Activated CD4-positive, alpha-beta T cell treated with anti-CD3 and anti-CD28 coated beads, Interleukin-2, amount 10 ng/mL, durations not matched to agents 7 days and 5 days (primary cell): ENCODE measurements at places on chromosomes 6 and 20.
A peak's percentile ranks its signal among the peaks of the same experiment; 100 is the strongest.

DNA sequence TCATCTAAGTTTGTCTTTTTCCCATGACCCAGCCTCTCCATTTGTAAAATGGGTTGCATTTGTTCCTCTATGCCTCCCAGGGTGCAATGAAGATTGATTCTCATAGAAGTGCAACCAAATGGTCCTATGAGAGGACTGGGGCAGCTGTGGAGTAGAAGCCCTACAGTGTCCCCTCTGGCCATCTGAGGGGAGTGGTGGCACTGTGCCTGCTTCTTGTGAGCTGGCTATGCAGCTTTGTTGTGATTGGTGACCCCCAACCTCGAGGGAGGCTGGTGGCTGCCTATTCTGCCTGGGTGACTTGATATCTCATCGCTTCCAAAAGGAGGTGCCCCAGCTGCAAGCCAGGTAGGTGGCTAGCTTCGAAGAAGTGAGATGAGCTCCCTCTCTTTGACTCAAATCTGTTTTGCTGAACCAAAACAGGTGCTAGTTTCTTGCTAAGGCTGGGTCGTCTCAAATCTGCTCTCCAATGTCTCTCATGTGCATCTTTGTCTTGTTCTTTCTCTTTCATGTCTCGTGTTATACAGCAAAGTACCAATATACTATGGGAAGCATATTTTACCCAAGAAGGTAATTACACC is 33.9 kb downstream of the TXLNB start:
- H3K27me3 ChIP-seq = no peaks in the 10 kb centered on the region
- peaks cover 2% of the 10 kb centered on the region for H3K36me3 ChIP-seq
- no peak overlapping the region for H3K4me3 ChIP-seq

DNA sequence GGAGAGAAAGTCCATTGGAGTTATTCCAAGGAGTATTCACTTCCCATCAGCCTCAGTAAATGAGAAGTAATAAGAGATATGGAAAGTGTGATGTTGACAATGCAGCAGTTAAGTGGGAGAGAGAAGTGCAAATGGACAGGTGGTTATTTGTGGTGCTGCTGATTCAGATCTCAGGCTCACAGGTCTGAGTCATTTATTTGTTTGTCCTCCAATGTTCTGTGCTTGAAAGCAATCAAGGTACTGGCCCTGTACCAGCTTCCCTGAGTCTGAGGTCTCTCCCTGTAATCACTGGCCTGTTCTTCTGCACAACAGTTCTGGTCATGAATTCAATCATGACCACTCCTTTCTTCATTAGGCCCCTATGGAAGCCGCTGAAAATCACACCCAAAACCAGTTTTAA is 827.7 kb downstream of the MAFB start:
- no peak overlapping the region for H3K27ac ChIP-seq
- H3K4me3 ChIP-seq = no peak overlapping the region
- no peaks in the 10 kb centered on the region for H3K36me3 ChIP-seq
- no peak for DNase-seq

DNA sequence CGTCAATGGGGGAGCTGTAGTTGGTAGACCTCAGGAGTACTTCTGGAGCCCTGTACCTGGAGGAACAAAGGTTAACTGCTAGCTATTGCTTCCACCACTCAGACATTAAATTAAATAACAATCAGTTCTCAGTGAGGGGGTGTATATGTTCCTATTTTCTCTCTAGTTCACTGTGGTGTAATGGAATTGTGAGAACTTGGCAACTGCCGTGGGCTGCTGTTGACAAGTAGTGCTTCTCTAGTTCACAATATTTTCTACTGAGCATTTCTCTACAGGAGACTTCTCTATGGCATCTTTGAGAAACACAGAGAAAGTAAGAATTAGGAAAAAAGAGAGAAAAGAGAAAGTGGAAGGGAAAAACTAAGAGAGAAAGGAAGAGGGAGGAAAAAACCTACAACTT is 23.4 kb upstream of the GSTA4 start:
- no peak for DNase-seq
- H3K27me3 ChIP-seq = no peaks in the 10 kb centered on the region
- peaks cover 11% of the 10 kb centered on the region for H3K36me3 ChIP-seq
- H3K27ac ChIP-seq = no peak overlapping the region
- H3K4me1 ChIP-seq = peaks cover 2% of the 10 kb centered on the region
- H3K4me3 ChIP-seq = no peak overlapping the region

DNA sequence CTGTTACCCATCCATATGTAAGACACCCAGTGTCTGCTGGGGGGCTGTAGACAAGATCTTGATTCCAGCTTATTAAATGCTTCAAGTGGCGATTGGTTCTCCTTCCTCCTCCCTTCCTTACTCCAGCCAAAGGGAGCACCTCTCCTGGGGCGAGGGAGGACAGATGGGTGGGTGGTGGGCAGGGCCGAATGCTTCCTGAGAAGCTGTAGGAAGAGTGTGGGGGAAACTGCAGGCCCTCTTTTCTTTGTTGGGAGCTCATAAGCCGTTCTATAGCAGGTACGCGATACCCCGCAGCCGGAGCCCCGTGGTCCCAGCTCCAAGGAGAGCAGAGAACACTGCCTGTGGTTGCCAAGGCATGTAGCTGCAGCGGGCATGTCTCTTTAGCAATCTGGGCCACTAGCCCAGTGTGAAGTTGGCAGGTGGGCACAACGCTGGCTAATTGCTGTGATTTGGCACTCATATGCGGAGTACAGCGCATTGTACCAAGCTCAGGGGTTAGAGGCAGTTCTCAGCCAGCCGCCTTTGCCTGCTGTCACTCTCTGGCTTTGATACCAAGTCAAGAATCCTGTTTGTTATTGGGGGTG is 14.7 kb upstream of the KCNG1 start:
- H3K27me3 ChIP-seq = peaks cover 2% of the 10 kb centered on the region
- no peak overlapping the region for H3K4me3 ChIP-seq
- no peaks in the 10 kb centered on the region for H3K36me3 ChIP-seq
- no peak overlapping the region for H3K27ac ChIP-seq
- H3K4me1 ChIP-seq = no peaks in the 10 kb centered on the region

GRCh38 chr20:48782053-48782452 is 45.7 kb downstream of the PREX1 start:
- H3K36me3 ChIP-seq = peaks cover 46% of the 10 kb centered on the region
- H3K27ac ChIP-seq = no peak overlapping the region
- H3K27me3 ChIP-seq = no peaks in the 10 kb centered on the region
- DNase-seq = no peak

- H3K36me3 ChIP-seq = no peaks in the 10 kb centered on the region
- no peaks in the 10 kb centered on the region for H3K27me3 ChIP-seq
- DNase-seq = no peak
- H3K4me1 ChIP-seq = no peaks in the 10 kb centered on the region
- H3K27ac ChIP-seq = no peak overlapping the region
Observed at GRCh38 chr20:61041481-61041880, 210.6 kb upstream of the CDH4 start.

DNA sequence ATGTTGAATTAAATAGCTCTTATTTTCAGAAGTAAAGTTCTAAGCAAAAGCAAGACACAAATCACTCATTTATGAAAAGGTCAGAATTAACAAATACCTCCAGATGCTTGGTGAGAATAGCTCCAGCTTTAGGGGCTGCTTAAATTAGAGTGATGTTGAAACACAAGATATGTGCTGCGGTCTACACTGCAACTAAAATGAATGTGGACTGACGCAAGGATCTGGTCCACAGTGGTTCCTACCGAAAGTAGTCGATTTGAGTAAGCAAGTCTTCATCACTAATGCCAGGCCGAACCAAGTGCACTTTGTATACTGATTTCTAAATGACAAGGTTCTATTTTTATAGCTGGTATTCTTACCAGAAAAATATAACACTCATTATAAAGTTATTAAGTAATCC is 96.3 kb downstream of the PRDM1 start:
- peaks cover 42% of the 10 kb centered on the region for H3K4me1 ChIP-seq
- no peak overlapping the region for H3K27ac ChIP-seq
- peaks cover 28% of the 10 kb centered on the region for H3K36me3 ChIP-seq

GRCh38 chr6:13648850-13649249 is 33.7 kb downstream of the NOL7 start:
- peaks cover 39% of the 10 kb centered on the region for H3K36me3 ChIP-seq
- DNase-seq = no peak
- no peaks in the 10 kb centered on the region for H3K27me3 ChIP-seq
- H3K27ac ChIP-seq = no peak overlapping the region
- H3K4me1 ChIP-seq = peaks cover 8% of the 10 kb centered on the region
- H3K4me3 ChIP-seq = no peak overlapping the region

GRCh38 chr6:83594941-83595340 is 82.6 kb downstream of the PRSS35 start:
- H3K4me1 ChIP-seq = no peaks in the 10 kb centered on the region
- H3K27me3 ChIP-seq = no peaks in the 10 kb centered on the region
- no peak for DNase-seq
- H3K27ac ChIP-seq = no peak overlapping the region
- H3K4me3 ChIP-seq = no peak overlapping the region

DNA sequence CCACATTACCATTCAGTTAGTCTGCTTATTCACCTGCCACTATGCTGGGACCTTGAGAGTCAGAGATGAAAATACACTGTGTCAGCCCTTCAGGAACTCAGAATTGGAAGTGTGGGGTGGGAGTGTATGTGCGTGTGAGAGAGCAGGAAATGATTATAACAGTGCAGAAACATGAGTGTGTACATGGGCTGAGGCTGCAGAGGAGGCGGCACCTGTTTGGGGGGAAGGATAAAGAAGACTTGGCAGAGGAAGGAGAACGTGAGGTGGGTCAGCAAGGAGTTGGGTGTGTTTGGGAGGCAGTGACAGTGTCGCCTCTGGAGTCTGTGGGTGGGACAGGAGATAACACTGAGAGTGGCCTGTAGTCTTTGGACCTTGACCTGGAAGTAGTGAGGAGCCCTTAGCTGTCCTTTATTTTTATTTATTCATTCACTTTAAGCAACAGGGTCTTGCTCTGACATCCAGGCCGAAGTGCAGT is 3.1 kb downstream of the CHMP4B start:
- no peaks in the 10 kb centered on the region for H3K27me3 ChIP-seq
- peaks cover 51% of the 10 kb centered on the region for H3K36me3 ChIP-seq
- H3K27ac ChIP-seq = peak overlapping the region; percentile 52
- DNase-seq = no peak
- H3K4me3 ChIP-seq = peak overlapping the region; percentile 97
- peaks cover 66% of the 10 kb centered on the region for H3K4me1 ChIP-seq

GRCh38 chr20:23164176-23164601 is 78.1 kb upstream of the CD93 start:
- H3K27ac ChIP-seq = no peak overlapping the region
- peaks cover 3% of the 10 kb centered on the region for H3K27me3 ChIP-seq
- H3K4me1 ChIP-seq = peaks cover 23% of the 10 kb centered on the region
- H3K36me3 ChIP-seq = no peaks in the 10 kb centered on the region
- no peak overlapping the region for H3K4me3 ChIP-seq

DNA sequence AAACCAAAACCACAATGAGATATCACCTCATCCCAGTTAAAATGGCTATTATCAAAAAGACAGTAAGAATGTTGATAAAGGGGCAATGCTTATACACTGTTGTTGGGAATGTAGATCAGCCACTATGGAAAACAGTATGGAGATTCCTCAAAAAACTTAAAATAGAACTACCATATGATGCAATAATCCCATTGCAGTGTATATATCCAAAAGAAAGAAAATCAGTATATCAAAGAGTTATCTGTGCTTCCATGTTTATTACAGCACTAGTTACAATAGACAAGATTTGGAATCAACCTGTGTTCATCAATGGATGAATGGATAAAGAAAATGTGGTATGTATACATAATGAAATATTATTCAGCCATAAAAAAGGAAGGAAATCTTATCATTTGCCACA is 3.5 kb upstream of the FABP7 start:
- H3K4me1 ChIP-seq = no peaks in the 10 kb centered on the region
- peaks cover 21% of the 10 kb centered on the region for H3K27me3 ChIP-seq
- no peaks in the 10 kb centered on the region for H3K36me3 ChIP-seq
- H3K27ac ChIP-seq = no peak overlapping the region
- no peak for DNase-seq

DNA sequence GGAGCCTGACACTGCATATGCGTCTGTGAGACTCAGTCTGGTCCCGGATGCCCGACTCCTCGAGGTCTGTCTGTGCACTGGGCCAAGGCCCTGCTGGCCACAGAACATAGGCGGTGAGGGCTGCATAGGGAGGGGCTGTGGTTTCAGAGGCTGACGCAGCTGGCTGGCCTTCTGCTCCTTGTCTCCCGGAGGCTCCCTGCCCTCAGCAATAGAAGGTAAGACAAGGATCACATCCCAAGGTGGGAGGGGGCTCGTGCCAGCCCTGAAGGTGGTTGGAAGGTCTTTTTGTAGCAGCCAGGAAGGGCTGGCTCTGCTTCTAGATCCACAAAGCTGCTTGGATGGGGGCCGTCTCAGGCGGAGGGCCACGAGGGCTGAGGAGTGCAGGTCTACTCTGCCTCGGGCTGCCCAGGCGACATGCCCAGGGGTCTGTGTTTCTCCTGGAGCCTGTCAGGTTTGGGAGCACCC is 239.8 kb upstream of the SULF2 start:
- H3K27me3 ChIP-seq = peaks cover 11% of the 10 kb centered on the region
- H3K27ac ChIP-seq = no peak overlapping the region
- no peaks in the 10 kb centered on the region for H3K4me1 ChIP-seq
- H3K4me3 ChIP-seq = no peak overlapping the region
- no peak for DNase-seq

- H3K4me1 ChIP-seq = peaks cover 60% of the 10 kb centered on the region
- DNase-seq = peak; percentile 84
- H3K4me3 ChIP-seq = no peak overlapping the region
- H3K27me3 ChIP-seq = no peaks in the 10 kb centered on the region
Observed at GRCh38 chr6:33700391-33701050, 11.0 kb downstream of the UQCC2 start.

DNA sequence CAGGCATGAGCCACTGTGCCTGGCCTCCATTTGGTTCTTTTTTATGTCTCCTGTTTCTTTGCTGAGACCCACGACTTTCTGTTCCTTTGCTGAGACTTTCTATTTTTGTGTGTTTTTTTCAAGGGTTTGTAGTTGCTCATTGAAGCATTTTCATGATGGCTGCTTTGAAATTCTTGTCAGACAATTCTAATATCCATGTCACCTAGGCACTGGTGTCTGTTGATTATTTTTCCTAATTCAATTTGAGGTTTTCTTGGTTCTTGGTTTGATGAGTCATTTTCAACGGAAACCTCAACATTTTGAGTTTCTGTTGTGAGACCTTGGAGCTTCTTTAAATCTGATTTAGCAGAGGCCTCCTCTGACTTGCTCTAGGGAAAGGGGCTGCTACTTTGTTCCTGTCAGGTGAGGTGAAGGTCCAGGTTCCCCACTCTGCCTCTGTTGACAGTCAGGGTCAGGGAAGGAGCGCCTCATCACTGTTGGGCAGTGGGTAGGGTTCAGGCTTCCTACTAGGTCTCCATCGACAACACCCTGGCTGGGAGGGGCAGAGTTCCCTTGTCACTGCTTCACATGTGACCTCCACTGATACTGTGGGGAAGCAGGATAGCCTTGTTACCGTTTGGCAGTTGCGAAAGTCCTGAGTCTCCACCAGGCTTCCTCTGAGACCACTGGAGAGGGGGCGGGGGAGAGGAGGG is 67.2 kb upstream of the RNF24 start:
- H3K4me1 ChIP-seq = peaks cover 59% of the 10 kb centered on the region
- H3K4me3 ChIP-seq = peak overlapping the region; percentile 39
- H3K36me3 ChIP-seq = peaks cover 16% of the 10 kb centered on the region
- peak overlapping the region; percentile 95 for H3K27ac ChIP-seq

DNA sequence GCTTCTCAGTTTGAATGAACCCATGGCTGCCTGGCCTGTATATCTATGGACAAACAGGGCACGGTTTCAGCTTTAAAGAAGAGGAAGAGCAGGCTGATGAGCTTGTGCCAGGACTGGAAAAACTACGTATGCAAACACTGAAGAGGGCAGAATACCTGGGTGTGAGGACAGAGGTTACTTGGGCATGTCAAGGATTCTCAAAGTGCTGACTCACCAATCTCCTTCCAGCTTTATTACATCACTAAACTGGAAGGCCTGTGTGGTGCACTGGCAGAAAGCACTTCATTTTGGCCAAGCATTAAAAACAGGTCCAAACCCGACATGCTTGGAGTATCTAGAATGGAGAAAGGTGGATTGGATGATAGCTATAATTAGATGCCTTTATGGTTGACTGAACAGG is 95.2 kb downstream of the GMPR start:
- H3K27ac ChIP-seq = no peak overlapping the region
- H3K4me3 ChIP-seq = no peak overlapping the region
- no peaks in the 10 kb centered on the region for H3K27me3 ChIP-seq
- DNase-seq = no peak
